ENCODE measurements at places on chromosomes 3 and 15.
A peak's percentile ranks its signal among the peaks of the same experiment; 100 is the strongest.

DNA sequence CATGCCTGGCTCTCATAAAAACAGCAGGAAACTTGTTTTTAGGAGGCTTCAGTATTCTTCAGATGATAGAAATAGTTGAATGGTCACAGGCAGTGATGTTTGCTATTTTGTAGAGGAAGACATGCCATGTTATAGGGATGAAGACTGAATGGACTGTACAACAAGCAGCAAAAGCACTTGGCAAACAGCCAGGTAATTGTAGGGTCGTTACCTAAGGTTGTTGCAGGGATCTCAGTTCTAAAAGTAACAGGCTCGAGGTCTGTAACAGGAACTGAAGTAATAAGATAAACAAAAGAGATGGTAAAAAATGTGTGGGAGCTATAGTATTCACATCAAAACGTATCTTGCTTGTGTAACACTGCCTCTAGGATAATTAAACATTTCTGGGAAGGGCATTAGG, 116.3 kb downstream of the TFG start:
- no peak for DNase-seq

DNA sequence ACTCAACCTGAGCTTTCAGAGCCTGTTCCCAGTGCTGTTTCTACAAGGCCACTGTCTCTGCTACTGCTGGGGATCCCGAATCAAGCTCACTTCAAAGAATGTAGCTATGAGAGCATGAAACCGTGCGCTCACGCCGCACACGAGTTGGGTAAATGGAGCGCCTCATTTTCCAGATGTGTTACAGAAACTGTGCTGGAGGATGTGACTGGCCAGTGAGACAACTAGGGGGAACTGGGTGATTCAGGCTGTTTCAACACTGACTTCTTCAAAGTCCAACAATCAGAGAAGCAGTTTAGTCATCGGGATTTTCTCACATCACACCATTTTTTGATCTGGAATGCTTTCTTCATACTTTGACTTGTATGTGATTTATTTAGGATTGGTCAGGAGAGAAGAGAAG, 3.5 kb downstream of the ZNF710 start:
- DNase-seq: peak; percentile 47

DNA sequence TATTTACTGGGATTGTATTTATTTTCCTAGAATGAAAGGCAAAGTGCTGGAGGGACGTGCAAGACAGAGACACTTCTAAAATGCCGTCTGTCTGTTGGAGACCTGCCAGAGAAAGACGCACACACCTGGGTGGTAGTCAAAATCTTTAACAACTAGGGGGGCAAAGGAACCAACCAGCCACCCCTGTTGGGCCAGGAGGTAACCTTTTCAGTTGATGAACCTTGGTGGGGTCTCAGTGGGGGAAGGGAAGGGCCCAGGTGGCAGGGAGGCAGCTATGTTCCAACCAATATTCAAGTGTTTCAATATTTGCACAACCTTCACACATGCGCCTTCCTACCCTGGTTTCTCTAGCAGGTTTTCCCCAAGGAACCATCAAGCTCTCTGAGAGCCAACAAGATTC, 99.0 kb downstream of the MEGF11 start:
- no peak for DNase-seq

DNA sequence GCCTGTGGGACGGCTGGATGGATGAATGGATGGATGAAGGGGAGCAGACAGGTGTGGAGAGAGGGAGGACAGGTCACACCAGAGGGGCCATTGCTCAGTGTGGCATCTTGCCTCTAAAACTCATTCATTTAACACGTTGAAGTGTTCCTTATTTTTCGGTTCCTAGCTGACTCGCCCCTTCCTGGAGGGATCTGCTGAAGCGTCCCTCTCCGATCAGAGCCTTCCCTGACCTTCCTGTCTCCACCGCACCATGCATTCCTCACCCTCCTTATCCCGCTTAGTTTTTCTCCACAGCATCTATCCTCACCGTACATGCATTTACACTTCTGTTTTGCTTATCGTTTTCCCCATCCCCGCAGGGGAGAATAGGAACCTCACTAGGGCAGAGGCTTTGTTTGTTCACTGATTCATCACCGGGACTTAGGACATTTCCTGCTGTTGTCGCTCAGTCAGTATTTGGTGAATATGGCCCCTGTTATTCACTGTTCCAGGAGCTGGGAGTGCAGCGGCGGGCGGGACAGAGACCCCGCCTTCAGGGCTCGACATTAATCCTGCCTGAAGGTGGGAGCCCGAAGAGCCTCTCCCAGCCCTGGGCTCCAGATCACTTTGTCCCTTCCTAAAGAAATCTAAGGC, 32.0 kb downstream of the FOXL2 start:
- DNase-seq: no peak

GRCh38 chr3:128845778-128846485, 33.5 kb upstream of the ACAD9 start:
- DNase-seq: peak; percentile 84

- no peak for DNase-seq
These were observed 148.0 kb upstream of the OSTN start for GRCh38 chr3:191051037-191051436.

DNA sequence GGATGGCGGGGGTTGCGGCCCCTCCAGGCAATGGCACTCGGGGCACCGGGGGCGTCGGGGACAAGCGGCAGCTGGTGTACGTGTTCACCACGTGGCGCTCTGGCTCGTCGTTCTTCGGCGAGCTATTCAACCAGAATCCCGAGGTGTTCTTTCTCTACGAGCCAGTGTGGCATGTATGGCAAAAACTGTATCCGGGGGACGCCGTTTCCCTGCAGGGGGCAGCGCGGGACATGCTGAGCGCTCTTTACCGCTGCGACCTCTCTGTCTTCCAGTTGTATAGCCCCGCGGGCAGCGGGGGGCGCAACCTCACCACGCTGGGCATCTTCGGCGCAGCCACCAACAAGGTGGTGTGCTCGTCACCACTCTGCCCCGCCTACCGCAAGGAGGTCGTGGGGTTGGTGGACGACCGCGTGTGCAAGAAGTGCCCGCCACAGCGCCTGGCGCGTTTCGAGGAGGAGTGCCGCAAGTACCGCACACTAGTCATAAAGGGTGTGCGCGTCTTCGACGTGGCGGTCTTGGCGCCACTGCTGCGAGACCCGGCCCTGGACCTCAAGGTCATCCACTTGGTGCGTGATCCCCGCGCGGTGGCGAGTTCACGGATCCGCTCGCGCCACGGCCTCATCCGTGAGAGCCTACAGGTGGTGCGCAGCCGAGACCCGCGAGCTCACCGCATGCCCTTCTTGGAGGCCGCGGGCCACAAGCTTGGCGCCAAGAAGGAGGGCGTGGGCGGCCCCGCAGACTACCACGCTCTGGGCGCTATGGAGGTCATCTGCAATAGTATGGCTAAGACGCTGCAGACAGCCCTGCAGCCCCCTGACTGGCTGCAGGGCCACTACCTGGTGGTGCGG, 1.9 kb downstream of the CHST2 start:
- DNase-seq: peak; percentile 76

DNA sequence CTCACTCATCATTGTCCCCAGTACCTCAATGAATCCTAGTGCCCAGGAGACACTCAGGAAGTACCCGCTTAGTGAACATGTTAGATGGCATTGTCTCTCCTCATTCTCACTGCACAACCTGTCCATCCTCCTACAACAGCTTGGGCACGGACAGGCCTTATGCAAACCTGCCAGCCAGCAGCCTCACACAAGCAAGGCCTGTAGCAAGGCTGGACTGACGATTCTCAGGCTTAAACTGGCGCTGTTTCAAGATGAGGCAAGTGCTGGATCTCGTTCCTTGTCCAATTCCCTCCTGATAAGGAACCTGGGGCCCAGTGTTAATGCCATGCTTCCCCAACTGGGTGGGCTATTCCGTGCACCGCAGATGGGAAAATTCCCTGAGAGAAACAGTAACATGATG, 59.0 kb downstream of the CDCP1 start:
- DNase-seq: no peak

- DNase-seq: no peak
These were observed 30.1 kb upstream of the SLC24A5 start for GRCh38 chr15:48090666-48091065.

GRCh38 chr3:68363796-68364195, 568.6 kb downstream of the TAFA4 start:
- no peak for DNase-seq

DNA sequence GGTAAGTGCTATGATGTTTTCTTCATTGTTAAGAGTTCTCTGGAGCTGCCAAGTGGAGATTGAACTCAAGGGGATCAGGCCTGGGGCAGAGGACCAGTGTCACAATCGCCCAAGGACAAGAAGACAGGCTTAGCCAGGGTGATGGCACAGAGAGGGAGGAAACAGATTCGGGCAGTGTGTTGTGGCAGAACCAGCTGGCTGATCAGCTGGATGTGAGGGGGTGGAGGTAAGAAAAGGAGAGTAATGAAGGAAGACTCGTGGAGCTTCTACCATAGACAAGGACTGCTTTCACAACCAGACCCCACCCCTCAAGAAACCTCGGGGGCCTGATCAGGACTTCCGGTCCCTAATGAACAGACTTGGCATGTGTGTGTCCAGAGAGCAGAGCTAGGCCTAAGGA, 60.9 kb upstream of the LINGO1 start:
- no peak for DNase-seq

DNA sequence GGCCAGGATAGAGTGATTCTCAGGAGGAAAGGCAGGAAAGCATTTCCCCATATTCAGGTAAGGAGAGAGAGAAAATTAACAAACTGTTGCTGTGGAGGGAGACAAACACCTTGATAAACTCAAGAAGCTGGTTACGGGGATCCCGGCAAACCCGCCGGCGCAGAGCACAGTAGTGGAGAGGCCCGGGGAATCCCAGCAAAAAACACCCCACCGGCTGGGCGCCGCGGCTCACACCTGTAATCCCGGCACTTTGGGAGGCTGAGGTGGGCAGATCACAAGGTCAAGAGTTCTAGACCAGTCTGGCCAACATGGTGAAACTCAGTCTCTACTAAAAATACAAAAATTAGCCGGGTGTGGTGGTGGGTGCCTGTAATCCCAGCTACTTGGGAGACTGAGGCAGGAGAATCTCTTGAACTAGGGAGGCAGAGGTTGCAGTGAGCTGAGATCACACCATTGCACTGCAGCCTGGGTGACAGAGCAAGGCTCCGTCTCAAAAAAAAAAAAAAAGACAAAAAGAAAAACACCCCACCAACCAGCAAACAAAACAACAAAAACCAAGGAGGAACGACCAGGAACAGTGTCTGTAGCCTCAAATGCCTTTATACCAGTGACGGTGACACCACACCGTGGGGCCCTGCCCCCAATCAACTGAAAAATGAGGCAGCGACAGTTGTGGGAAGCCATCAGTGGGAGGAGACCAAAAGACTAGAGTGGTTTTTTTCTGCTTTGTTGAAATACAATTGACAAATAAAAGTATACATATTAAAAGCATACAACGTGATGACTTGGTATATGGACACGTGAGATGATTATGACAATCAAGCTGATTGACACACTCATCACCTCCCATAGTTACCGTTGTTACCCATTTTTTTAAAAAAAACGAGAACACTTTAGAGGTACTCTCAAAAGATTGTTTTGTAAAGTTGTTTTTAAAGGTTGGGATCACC, 40.2 kb upstream of the IDH2 start:
- peak; percentile 27 for DNase-seq

GRCh38 chr3:59316688-59317275, 267.0 kb upstream of the CFAP20DC start:
- no peak for DNase-seq

DNA sequence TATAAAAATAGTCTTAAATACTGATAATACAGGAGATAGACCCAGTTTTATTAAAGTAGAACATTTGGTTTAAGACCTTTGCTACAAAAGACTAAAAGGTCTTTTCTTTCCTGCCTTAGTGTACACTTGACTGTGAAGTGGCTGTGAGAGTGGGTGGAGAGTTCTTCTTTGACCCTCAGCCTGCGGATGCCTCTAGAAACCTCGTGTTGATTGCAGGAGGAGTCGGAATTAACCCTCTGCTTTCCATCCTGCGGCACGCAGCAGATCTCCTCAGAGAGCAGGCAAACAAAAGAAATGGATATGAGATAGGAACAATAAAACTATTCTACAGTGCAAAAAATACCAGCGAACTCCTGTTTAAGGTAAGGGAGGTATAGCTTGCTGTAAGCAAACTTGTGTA, 36.5 kb downstream of the OXNAD1 start:
- DNase-seq: no peak

GRCh38 chr15:23567921-23568320, 2.4 kb downstream of the MKRN3 start:
- DNase-seq: no peak

DNA sequence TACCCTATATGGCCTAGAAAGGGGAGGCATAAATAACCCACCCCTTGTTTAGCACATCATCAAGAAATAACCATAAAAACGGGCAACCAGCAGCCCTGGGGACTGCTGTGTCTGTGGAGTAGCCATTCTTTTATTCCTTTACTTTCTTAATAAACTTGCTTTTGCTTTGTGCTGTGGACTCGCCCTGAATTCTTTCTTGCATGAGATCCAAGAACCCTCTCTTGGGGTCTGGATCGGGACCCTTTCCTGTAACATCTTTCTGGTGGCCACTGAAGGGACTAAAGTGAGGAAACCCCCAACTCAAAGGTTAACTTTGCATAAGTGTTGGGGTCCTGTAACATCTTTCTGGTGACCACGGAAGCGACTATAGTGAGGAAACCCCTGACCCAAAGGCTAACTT, 15.7 kb upstream of the HHATL start:
- no peak for DNase-seq

GRCh38 chr15:62940755-62941361, 101.7 kb upstream of the TPM1 start:
- DNase-seq: peak; percentile 6

GRCh38 chr3:111621535-111621934, 26.4 kb upstream of the ZBED2 start:
- peak; percentile 54 for DNase-seq

- DNase-seq: no peak
These were observed 464 bp upstream of the MRPS25 start for GRCh38 chr3:15065550-15066007.

All from activated T-cell treated with anti-CD3 and anti-CD28 coated beads for 48 hours (primary cell).